ENCODE measurements at places on chromosomes 11 and 22.
A peak's percentile ranks its signal among the peaks of the same experiment; 100 is the strongest.

DNA sequence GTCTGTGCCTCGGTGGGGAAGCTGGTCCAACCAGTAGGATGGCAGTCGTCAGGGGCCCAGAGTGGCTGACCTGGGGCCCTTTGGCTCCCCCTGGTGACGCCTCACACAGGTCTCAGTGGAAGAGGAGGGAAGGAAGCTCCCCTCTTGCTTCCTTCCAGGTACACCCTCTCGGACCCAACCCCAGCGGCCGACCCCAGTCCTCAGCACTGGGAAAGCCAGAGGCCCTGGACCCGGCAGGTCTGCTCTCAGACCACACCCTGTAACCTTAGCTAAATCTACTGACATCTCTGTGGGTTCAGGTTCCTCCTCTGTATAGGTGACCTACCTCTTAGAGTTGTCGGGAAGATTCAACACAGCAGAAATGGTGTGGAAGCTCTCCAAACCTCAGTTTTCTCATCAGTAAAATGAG is 3.4 kb upstream of the SCUBE1 start:
- DNase-seq = no peak

DNA sequence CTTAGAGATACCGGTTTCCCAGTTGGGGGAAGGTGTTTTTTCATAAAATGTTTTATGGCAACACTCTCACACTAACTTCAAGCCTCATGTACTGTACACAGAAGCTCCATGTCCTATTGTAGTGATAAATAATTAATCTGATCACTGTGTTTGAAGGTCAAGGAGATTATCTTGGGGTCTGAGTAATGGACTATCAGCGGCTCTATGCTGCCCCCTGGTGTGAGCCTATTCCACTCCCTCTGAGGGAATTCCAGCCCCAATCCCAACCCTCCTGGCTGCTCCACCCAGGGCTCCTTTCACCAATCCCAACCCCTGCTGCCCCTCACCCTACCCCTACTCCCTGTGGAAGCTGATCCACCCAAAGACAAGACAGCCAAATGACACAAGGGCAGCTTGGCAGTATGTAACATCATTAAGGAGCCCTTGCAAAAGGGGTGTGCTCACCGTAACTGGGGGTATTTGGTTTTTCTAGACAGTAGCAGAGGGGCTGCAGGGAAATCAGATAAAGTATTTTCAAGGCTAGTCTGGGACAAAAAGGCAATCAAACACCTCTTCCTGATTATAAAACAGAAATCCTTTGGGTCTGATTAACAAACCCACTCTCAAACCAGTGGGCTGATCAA is 22.3 kb downstream of the HPS4 start:
- DNase-seq = peak; percentile 18

DNA sequence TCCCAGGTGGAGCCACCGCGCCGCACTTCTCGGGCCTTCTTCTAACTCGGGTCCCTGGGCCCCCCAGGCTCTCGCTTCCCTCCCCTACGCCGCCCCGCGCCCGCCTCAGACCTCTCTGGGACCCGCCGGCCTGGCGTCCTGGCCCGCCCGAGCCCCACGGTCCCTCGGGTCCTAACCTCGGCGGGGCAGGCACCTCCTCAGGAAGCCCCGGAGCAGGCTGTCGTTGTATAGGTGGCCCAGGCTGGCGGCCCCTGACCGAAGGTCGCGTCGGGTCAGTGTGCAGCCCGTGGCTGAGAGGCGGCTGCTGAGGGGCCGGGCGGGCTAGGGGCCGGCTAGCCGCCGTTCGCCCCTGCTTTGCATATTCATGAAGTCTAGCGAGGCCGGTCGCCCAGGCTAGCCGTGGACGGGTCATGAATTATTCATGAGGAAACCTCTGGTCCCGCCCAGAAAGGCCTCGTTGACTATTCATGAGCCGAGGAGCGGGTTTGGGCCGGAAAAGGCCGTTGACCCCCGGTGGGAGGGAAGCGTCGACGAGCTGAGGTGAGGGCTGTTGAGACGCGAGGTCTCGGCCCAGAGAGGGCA is at the start of gene HORMAD2:
Gene HORMAD2, plus strand, starts transcription at position 513 of the 582 bp plus-strand sequence. CDS start 13,489 bp downstream, outside the sequence.
- peak; percentile 11 for DNase-seq

DNA sequence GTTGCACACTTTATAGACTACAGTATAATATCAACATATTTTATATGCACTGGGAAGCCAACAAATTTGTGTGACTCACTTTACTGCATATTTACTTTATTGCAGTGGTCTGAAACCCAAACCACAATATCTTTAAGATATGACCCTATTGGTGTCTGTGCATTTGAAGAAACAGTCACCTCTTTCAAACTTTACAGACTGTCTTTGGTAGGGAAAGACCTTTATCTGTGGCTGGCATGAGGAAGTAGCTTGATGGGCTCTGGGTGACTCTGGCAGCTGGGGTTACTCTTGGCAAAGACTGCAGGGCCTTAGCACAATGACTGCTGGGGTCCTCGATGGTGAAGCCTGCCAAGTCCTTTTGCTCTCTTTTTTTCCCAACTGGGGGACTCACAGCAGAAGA is 21.3 kb upstream of the ABTB2 start:
- DNase-seq = no peak

DNA sequence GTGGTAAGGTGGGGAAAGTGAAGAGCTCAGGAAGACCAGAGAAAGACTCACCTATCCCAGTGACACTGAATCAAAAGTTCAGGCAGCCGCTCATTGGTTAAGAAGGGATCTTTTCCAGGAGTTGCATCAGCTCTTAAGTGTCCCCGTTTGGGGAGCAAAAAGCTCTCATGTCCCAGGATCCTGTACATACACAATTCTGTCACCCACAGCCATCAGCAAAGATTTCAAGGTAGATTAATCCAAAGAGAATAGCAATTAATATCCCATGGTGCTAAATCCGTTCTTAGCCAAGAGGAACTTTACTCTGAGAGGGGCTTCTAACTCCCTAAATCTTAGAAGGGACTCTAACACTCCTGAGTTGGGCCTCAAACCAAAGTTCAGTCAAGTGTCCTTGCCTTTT is 19.3 kb downstream of the FOLR3 start:
- no peak for DNase-seq

DNA sequence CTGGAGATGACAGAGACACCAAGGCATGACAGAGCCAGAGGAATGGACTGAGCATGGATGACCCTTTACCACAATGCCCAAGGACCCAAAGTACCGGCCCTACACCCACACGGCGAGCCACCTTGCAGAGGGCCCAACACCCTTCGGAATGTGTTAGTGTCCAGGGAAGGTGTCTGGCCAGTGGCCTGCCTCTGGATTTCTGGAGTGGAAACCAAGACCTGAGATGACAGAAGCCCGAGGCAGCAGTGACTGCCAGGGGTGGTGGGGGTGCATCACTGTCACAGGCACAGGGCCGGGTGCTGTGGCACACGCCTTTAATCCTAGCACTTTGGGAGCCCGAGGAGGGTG is 28.7 kb downstream of the PDGFB start:
- DNase-seq = no peak

- no peak for DNase-seq
Observed at GRCh38 chr11:1831338-1832210, 3.2 kb upstream of the SYT8 start.

DNA sequence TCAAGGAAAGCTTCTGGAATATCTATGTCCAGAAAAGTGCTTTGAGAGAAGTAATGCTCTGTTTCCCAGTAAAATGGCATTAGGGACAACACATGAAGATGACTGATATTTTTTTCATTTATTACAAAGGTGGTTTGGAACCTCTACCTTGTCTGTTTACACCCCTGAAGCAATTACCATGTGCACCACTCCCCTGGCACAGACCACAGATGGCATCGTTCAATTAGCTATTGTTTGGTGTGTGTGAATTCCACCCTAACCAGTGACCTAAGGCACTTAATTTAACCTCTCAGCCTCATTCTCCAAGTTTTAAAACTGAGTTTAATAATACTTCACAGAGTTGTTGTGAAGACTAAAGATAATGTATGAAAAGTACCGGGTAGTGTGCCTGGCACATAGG is 127.6 kb upstream of the BMAL1 start:
- DNase-seq = no peak

GRCh38 chr11:119356349-119357031 is 10.0 kb upstream of the MFRP start:
- DNase-seq = peak; percentile 61

Data from fibroblast of gingiva (primary cell).